ENCODE measurements at places on chromosomes 5 and 9.

GRCh38 chr5:158812408-158812807 lies 287.3 kb downstream of the EBF1 start:
- peak; percentile 64 for DNase-seq

DNA sequence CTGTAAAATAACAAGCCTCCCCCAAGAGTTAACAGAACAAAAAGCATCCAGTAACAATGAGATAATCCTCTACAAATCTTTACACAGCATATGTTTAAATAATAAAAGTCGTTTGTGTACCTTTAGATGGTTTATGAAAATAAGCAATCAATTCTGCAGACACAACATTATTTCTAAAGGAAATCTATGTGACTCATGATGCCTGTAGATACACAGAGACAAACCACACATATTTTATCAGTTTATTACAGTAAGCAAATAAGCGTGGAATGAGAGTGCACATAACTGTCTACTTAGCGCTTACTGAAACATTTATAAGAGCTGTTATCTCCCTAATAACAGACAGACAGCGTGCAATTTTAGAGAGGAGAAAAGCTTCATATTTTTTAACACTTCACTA lies 243.6 kb downstream of the AP3B1 start:
- DNase-seq = no peak

DNA sequence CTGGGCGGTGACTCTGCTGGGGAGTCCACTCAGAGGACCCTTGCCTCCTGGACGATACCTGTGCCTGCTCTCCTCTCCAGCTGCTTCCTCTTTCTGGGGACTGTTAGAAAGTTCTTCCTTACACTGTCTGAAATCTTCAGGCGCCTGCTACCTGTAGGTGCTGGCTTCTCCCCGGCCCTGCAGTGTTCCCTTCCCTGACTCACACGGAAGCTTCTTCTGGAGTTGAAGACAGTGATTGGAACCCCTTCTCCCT lies 562 bp downstream of the GSN start:
- DNase-seq = no peak

DNA sequence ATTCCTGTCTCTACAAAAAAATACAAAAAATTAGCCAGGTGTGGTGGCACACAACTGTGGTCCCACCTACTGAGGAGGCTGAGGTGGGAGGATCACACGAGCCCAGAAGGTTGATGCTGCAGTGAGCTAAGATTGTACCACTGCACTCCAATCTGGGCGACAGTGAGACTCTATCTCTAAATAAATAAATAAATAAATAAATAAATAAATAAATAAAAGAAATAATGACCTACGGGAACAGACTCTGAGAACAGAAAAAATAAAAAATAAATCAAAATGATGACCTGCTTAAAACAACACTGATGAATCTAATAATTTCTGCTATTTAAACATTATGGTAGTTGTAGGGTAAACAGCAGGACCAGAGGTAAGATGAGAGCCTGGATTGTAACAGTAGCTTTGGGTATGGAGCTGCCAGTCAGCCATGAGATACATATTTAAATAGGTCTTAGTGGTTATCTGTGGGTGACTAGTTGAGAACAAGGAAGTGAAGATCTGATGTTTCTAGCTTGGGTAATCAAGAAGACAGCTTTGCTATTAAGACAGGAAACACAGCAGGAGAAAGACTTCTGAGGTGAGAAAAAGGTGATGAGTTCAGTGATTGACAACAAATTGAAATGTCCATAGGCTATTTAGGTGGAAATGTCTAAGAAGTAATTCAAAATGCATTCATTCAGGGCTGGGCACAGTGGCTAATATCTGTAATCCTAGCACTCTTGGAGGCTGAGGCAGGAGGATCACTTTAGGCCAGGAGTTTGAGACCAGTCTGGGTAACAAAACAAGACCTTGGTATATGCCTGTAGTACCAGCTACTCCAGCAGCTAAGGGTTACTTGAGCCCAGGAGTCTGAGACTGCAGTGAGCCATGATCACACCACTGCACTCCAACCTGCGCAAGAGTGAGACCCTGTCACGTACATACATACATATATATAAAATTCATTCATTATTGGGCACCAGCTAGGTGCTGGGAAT lies 11.0 kb downstream of the RNF145 start:
- no peak for DNase-seq

DNA sequence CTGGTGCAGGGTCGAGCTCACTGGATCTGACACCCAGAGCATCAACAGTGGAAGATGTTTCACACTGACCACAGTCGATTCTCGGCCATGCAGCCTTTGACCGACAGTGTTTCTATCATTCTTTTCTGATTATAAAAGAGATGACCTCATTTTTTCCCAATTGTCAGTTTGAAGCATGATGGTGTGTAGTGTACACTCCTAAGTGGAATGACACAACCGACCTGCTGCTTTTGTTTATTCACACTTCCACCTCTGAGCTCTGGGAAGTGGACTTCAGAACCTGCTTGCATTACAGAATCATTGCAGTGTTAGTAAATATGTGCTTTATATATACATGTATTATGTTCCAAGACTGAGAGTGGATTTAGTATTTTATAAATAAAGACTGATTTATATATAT lies 128.6 kb downstream of the IRX2 start:
- no peak for DNase-seq

DNA sequence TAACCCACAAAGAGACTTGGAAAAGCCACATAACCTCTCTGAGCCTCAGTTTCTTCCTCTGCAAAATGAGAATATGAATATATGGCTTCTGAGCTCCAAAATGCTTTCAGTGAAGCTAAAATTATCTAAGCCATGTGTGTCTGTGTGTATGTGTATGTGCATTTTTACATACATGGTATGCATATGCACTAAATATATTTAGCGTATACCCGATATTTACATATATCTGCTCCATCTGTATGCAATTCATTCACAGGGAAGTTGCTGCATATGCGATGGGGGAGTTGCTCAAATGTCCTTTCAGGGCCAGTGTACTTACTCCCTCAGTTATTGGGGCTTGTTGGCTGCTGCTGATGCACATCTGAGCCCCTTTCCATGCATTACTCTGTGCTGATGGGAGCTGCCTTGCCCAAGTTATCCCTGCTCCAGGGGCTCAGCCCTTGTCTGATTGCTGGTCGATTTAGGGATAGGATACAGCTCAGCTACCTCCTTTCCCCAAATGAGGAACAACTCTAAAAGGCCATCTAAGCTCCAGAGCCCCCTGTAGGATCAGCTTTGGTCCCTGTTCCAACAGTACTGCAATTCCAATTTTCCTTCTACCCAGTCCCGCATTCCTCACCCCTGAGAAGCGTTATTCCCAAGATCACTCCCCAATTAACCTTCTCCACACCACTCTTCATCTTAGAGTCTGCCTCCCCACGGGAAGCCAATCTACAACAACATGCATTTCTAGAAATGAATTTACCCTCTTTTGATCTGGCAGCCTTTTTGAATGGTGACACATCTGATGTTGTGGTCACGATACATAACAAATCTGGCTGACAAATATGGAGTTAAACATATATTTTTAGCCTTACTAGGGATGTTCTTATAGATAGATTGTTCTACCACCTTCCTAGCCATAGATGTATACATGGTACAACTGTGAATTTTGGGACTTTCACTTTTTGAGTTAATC lies 15.9 kb downstream of the RHOBTB3 start:
- DNase-seq = no peak

GRCh38 chr9:119221276-119221675 lies 148.0 kb downstream of the BRINP1 start:
- no peak for DNase-seq

Data from CD4-positive, alpha-beta T cell (primary cell).